ENCODE measurements at places on chromosomes 7 and 10.
A peak's percentile ranks its signal among the peaks of the same experiment; 100 is the strongest.

GRCh38 chr7:116910383-116910782 lies 42.9 kb upstream of the ST7 start:
- DNase-seq: no peak

- DNase-seq: no peak
These were observed 2.1 kb upstream of the EGFR start for GRCh38 chr7:55016746-55017090.

GRCh38 chr7:116772423-116772863 lies 89.9 kb upstream of the CAPZA2 start:
- peak; percentile 37 for DNase-seq

- no peak for DNase-seq
These were observed 40.6 kb upstream of the SEPTIN7 start for GRCh38 chr7:35760143-35760745.

GRCh38 chr7:55056577-55057480 lies 38.0 kb downstream of the EGFR start:
- no peak for DNase-seq

- no peak for DNase-seq
These were observed 29.0 kb downstream of the PLAC9 start for GRCh38 chr10:80161321-80162083.

GRCh38 chr10:44618910-44619309 lies 234.0 kb upstream of the CXCL12 start:
- no peak for DNase-seq

DNA sequence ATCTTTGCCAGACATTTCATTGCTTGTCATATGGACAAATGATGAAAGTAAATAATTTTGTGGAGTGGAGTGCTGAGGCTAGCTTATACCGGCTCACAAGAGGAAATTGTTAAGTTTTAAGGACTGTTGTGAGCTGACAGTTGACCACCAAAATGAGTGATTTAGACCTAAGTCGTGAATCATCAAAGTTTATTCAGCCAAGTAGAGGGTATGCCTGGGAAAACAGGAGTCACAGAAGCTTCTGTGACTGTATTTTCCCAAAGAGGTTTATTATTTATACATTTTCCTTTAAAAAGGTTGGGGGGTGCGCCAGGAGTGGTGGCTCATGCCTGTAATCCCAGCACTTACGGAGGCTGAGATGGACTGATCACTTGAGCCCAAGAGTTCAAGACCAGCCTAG lies 21.8 kb downstream of the MRPS24 start:
- DNase-seq: no peak

GRCh38 chr10:77756319-77757232 lies 119.0 kb upstream of the KCNMA1 start:
- peak; percentile 33 for DNase-seq

DNA sequence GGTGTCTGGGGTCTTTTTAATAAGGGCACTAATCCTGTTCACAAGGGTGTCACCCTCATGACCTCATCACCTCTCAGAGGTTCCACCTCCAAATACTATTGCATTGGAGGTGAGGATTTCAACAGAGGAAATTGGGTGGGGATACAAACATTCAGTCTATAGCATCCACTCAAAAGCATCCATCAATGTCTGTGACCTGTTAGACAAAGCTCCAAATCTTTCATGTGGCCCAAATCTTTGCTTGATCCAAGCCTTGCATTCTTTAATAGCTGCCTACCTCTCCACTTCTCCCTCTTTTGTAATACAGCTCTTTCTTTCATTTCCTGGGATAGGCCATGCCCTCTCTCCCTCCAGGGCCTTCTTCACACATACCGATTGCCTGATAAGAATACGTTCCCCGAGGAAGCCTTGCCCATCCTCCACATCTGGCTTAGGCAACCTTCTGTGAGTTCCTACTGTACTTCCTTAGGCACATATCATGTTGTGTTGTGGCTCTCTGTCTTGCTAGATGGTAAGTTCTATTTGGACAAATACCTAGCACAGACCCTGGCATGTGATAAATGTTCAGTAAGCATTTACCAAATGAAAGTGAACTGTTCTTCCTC lies 66.1 kb downstream of the CREM start:
- no peak for DNase-seq

GRCh38 chr10:66828957-66829356 lies 96.9 kb upstream of the LRRTM3 start:
- no peak for DNase-seq

DNA sequence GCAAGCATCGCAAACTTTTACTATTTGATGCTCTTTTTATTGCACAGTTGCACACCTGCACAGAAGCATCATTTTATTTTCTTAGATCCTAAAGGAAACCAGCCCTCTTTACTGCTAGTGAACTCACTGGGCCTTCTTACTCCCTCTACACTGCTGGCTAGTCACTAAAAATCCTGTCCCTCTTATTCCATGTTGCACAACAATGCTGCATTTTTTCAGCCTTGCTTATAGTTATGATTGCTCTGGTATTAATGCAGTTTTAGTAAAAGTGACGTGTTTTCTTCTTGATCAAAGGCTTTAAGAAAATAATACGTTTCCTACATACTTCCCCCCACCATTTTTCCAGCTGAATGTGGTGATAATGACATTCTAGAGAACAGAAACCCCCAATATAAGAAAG lies 132.9 kb upstream of the FAM3C start:
- no peak for DNase-seq

GRCh38 chr10:62098278-62099121 lies 170.1 kb downstream of the RTKN2 start:
- DNase-seq: no peak

DNA sequence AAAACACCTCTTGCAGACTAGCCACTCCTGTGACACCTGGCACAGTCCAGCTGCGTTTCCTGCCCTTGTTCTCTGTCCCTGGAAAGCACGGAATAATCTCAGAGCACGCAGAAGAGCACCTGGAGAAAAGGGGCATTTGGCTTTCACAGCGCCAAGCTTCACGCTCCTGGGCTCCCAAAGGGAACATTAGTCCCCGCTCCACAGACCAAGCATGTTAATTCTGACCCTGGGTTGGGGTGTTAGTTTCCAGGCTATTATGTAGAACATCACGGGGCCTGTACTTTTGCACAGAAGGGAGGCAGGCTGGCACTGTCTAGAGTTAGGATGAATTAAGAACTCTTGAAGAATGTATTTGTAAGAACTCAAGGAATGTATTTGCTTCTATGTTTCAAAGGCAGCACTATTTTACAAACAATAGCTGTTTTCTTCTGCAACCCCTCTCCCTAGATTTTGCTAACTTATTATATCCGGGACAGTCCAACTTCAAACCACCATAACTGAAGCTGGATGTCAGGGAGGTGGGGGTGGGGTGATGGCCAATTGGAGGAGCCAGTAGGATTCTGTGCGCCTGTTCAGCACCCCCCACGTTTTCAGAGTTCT lies 62.2 kb upstream of the TRIM8 start:
- DNase-seq: no peak

GRCh38 chr7:141251957-141252356 lies 178.1 kb downstream of the TMEM178B start:
- DNase-seq: no peak

DNA sequence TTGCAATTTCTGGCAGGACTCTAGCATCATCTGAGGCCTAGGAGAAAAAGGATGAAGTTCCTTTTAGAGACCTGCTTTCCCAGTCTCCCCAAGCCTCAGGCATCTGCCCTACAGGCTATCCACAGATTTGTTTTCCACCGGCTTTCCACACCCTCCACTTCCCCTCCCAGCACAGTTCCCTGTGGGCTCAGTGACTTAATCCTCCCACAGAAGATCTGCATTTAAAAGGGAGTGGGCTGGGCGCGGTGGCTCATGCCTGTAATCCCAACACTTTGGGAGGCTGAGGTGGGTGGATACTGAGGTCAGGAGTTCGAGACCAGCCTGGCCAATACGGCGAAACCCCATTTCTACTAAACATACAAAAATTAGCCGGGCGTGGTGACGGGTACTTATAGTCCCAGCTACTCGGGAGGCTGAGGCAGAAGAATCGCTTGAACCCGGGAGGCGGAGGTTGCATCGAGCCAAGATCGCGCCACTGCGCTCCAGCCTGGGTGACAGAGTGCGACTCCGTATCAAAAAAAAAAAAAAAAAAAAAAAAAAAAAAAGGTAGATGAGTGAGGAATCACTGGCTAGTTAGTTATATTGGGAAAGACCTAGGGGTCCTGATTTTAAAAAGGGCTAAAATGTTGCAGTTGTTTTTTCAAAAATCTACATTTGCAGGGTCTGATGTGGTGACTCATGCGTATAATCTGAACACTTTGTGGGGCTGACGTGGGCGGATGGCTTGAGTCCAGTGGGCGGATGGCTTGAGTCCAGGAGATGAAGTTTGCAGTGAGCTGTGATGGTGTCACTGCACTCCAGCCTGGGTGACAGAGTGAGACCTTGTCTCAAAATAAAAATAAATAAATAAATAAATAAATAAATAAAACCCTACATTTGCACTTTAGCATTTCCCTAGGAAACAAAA lies 119.5 kb downstream of the BAMBI start:
- peak; percentile 70 for DNase-seq

- DNase-seq: no peak
These were observed 19.1 kb downstream of the DNAJB6 start for GRCh38 chr7:157355784-157356511.

- DNase-seq: peak; percentile 74
These were observed at the start of the genes COG5 and DUS4L for GRCh38 chr7:107563775-107564552. Gene COG5 (minus strand): TSS chr7:107563920. CDS start chr7:107563896, 24 bp downstream. Gene DUS4L (plus strand): TSS chr7:107563971. CDS start chr7:107567071, 3,100 bp downstream.

DNA sequence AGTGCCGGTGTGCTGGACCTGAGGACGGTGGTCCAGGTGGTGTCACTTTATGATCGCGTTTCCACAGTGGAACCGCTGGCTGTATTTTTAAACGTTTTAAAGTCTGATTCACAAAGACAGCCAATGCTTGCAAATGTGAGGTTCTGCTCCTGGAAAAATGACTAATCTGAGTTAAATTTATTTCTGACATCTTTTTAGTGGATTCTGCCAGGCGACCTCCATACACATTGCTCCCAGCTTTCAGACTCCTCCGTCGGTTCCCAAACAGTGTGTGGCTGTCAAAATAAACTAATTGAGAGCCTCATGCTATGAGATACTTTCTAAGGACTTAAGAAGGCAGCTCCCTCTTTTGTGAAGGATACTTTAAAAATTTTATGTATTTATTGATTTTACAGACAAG lies 12.7 kb upstream of the TTYH3 start:
- DNase-seq: no peak

- no peak for DNase-seq
These were observed 182.5 kb downstream of the LRMDA start for GRCh38 chr10:75613685-75614504.

DNA sequence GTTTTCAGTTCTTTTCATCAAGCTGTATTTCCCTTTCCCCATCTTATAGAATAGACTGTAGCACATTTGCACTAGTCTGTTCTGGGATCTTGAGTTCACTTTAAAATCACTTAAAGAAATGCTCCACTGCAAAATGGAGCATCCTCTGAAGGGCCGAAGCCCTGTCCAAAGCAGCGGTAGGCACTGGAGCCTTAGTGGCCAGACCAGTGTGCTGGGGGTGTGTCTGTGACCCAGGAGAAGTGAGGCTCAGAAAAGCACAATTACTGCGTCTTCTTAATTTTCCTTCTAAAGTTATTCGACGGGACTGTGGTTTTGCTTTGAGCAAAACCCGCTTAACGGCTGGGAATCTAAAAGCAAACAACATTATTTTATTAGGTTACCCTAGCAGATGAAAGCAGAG lies 205.7 kb downstream of the SLC25A13 start:
- DNase-seq: no peak

GRCh38 chr10:27223964-27224363 lies 16.6 kb downstream of the ACBD5 start:
- no peak for DNase-seq

GRCh38 chr7:106987777-106988176 lies 56.7 kb upstream of the PRKAR2B start:
- no peak for DNase-seq

GRCh38 chr7:151736403-151736909 lies 140.5 kb downstream of the PRKAG2 start:
- peak; percentile 96 for DNase-seq

- DNase-seq: peak; percentile 42
These were observed 779 bp downstream of the C1QL3 start for GRCh38 chr10:16520900-16521299.

- no peak for DNase-seq
These were observed 18.7 kb upstream of the ACHE start for GRCh38 chr7:100914208-100914878.

DNA sequence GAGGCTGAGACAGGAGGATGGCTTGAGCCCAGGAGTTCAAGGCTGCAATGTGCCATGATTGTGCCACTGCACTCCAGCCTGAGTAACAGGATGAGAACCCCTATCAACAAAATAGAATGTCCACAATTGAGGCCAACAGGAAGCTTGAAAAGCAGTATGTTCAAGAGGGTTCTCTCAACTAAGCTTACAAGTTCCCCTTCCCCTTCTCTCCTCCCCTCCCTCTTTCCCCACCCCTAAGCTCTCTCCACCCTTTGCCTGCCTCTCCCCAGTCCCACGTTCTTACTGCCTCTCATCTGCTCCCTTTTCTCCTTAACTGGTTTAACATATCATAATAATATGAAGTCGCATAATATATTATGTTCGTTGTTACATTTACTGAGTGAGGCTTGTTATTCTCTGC lies 35.4 kb downstream of the KIAA1549 start:
- DNase-seq: no peak

GRCh38 chr7:109659261-109659660 lies 1089.6 kb downstream of the DNAJB9 start:
- DNase-seq: no peak

- DNase-seq: no peak
These were observed 549.1 kb downstream of the LRMDA start for GRCh38 chr10:75980419-75981002.

DNA sequence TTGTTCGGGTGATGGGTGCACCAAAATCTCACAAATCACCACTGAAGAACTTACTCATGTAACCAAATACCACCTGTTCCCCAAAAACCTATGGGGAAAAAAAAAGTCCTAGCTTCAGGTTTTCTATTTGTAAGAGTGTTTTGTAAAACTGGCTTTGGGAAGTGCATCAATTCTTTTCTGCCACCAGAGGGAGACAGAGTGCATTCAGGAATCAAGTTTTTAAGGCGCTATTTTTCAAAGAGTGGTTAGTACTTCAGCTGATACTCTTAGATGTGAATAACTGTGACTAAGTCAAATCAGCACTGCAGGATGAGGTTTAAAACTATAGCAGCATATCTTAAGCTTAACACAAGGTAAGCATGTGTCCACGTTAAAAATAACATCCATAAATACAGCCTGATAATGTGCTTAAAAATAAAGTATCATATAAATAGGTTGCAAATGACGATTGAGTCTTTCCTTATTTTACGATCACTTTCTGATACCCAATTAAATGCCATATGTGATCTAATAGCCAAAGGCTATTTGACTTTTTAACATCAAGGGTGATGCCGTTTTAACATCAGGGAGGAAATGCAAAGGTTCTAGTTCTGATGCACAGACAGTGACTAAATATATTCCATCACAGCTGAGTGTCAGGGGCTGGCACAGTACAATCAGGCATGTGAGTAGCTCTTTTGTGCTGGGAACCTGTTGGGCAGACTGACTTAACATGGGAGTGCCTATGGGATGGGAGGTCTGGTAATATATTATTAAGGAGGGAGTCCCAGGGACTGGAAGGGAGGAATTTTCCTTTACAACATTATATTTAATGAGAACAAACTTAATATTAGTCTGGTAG lies 10.6 kb upstream of the LYZL2 start:
- no peak for DNase-seq

GRCh38 chr7:19526639-19527038 lies 182.2 kb downstream of the POLR1F start:
- no peak for DNase-seq

GRCh38 chr10:27865221-27865635 lies 119.6 kb upstream of the MKX start:
- DNase-seq: no peak

Measured in SJSA1 (cell line).